ENCODE measurements at places on chromosomes 13 and 19. TPM values are rescaled to one million over a fixed set of nuclear protein-coding genes. Genes with fewer than 3 reads are reported as not detected.

- no peaks in the 10 kb centered on the region for H3K27me3 ChIP-seq
- H3K36me3 ChIP-seq, result no peaks in the 10 kb centered on the region
- H3K27ac ChIP-seq, result peak within 1 kb of the TSS; percentile 53
- H3K4me3 ChIP-seq, result peak within 1 kb of the TSS; percentile 22
These were observed at the start of the genes PEG3 and ZIM2 for GRCh38 chr19:56840451-56841192. PEG3 (minus strand) TSS chr19:56840726; CDS start chr19:56824655, 16,071 bp downstream. ZIM2 (minus strand) TSS chr19:56840726; CDS start chr19:56824277, 16,449 bp downstream.

GRCh38 chr19:28847468-28847867 lies 365.5 kb downstream of the UQCRFS1 start:
- H3K27ac ChIP-seq, result no peak overlapping the region
- H3K36me3 ChIP-seq, result no peaks in the 10 kb centered on the region
- H3K4me1 ChIP-seq, result no peaks in the 10 kb centered on the region
- DNase-seq, result no peak

DNA sequence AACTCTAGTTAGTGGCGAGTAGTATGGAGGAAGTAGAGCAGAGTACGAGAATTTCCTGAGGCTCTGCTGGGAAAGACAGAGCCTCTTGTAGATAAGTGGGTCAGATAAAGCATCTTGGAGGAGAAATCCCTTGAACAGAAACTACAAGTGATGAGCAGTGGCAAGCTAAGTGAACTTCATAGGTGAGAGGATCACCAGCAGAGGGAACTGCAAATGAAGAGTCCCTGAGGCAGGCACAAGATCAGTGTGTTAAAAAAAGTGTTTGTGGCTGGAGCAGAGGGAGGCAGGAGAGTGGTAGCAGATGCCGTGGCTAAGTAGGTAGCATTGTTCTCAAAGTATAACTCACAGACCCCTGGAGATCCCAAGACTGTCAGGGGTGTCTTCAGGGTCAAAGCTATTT lies 437.6 kb downstream of the HS6ST3 start:
- no peaks in the 10 kb centered on the region for H3K27me3 ChIP-seq
- no peak for DNase-seq
- no peak overlapping the region for H3K27ac ChIP-seq
- no peak overlapping the region for H3K4me3 ChIP-seq
- no peaks in the 10 kb centered on the region for H3K36me3 ChIP-seq

DNA sequence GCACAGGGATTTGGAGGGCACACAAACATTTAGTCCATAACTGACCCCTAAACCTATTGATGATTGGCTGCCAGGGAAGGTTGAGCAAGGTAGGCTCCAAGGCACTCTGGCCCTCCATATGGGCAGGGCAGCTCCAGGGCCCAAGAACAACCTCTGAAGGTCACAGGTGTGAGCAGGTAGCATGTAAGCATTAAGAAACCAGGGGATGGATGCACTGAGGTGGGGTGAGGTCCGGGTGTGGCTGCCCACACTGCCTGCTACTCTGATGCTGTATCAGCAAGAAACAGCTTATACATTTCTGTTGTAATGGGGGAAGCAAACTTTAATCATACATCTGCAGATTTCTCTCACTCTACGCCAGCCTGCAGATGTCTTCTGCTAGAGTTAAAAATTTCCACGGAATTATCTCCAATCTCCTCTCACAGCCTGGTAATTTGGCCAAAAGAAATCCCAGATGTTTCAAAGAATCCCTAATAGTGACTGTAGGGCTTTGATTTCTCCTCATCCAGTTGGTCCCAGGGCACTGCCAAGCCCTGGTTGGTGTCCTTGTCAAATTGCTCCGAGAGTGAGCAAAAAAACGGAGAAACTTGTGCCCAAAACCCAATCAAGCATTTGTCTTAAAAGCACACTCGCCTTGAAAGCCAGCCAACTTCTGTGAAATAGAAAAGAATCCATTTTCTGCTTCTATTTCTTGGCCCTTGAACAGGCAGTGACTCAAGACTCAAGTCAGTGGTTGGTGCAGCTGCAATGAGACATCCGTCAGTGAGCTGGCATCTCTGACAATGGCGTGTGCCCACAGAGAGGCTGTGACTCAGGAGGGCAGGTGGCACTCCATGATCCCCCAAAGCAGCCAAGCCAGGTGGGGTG lies 72.5 kb upstream of the MRI1 start:
- no peaks in the 10 kb centered on the region for H3K4me1 ChIP-seq
- H3K27me3 ChIP-seq, result no peaks in the 10 kb centered on the region
- no peak overlapping the region for H3K4me3 ChIP-seq
- no peak for DNase-seq

DNA sequence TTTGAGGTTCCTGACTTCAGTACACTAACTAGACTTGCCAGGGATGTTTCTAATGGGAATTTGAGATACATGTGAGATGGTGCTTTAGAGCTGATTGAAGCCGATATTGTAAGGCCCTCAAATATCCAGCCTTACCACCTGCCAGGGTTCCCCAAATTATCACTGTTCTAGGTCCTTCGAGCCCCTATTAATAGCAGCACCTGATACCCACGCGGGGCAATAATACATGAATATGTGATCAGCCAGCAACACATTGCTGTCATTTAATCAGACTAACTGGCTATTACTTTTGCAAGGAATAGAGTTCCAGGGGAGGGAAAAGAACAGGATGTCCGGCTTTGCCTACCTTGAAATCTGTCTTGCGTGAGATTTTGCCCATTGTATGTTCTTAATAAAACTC lies 5.1 kb downstream of the RGCC start:
- no peak for DNase-seq
- peak overlapping the region; percentile 75 for H3K27ac ChIP-seq
- H3K4me1 ChIP-seq, result peaks cover 11% of the 10 kb centered on the region
- H3K27me3 ChIP-seq, result no peaks in the 10 kb centered on the region
- H3K4me3 ChIP-seq, result no peak overlapping the region

DNA sequence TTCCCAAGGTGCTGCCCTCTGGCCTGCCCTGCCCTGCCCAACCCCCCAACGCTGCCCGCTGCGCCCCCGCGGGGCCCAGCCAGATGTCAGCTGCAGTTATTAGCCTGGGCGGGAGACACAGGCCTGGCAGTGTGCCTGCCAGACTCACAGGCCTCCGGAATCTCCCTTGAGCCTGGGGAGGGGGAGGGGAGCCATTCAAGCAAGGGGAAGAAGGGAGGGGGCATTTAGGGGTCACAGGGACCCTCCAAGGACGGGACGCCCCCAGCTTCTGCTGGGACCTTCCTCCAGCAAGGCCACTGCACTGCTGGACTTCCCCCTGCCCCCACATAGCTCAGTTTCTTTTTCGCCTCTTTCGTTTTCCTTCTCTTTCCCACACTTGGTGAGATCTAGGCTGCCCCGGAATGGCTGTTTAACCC lies 2.6 kb upstream of the JUNB start:
- H3K36me3 ChIP-seq, result no peaks in the 10 kb centered on the region
- H3K4me1 ChIP-seq, result peaks cover 66% of the 10 kb centered on the region
- no peaks in the 10 kb centered on the region for H3K27me3 ChIP-seq
- H3K4me3 ChIP-seq, result peak overlapping the region; percentile 98
- DNase-seq, result peak; percentile 87

DNA sequence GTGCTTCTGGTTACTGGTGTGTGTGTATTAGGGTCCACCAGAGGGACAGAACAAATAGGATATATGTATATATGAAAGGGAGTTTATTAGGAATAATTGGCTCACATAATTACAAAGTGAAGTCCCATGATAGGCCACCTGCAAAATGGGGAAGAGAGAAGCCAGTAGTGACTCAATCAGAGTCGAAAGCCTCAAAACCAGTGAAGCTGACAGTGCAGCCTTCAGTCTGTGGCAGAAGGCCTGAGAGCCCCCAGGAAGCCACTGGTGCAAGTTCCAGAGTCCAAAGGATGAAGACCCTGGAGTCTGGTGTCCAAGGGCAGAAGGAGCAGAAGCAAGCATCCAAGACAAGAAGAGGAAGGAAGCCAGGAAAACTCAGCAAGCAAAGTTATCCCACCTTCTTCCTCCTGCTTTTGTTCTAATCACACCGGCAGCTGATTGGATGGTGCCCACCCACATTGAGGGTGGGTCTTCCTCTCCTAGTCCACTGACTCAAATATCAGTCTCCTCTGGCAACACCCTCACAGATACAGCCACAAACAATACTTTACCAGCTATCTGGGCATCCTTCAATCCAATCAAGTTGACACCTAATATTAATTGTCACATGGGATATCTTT lies 21.7 kb upstream of the SCEL start:
- H3K27me3 ChIP-seq, result no peaks in the 10 kb centered on the region
- H3K4me1 ChIP-seq, result peaks cover 5% of the 10 kb centered on the region
- H3K4me3 ChIP-seq, result no peak overlapping the region
- no peak for DNase-seq

DNA sequence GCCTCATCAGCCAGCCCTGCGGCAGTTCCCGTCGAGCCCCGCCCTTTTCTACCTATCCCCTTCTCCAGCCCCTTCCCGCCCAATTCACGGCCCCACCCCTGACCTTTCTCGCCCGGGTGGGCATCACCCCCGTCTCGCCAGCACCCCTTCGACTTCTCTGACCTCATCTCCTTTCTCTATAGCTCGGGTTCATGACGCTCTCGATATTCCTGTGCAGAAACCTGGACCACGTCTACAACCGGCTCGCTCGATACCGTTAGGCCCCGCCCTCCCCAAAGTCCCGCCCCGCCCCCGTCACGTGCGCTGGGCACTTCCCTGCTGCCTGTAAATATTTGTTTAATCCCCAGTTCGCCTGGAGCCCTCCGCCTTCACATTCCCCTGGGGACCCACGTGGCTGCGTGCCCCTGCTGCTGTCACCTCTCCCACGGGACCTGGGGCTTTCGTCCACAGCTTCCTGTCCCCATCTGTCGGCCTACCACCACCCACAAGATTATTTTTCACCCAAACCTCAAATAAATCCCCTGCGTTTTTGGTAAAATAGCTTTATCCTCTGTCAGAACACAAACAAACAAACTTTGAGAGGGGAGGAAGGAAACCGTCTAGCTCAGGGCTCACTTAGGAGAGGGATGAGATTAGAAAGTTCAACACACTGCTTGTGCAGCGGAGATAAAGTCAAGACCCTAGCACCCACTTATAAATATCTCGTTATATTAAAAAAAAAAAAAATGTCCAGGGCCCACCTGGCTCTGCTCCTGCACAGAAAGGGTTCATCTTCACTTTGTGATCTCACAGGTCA lies 5.1 kb downstream of the CD37 start:
- DNase-seq, result peak; percentile 83
- H3K27me3 ChIP-seq, result no peaks in the 10 kb centered on the region
- peak overlapping the region; percentile 67 for H3K27ac ChIP-seq
- peaks cover 6% of the 10 kb centered on the region for H3K4me1 ChIP-seq
- no peaks in the 10 kb centered on the region for H3K36me3 ChIP-seq
- peak overlapping the region; percentile 35 for H3K4me3 ChIP-seq

GRCh38 chr13:24135674-24136300 lies 24.7 kb upstream of the SPATA13 start:
- H3K27ac ChIP-seq, result no peak overlapping the region
- no peaks in the 10 kb centered on the region for H3K36me3 ChIP-seq
- no peak for DNase-seq

DNA sequence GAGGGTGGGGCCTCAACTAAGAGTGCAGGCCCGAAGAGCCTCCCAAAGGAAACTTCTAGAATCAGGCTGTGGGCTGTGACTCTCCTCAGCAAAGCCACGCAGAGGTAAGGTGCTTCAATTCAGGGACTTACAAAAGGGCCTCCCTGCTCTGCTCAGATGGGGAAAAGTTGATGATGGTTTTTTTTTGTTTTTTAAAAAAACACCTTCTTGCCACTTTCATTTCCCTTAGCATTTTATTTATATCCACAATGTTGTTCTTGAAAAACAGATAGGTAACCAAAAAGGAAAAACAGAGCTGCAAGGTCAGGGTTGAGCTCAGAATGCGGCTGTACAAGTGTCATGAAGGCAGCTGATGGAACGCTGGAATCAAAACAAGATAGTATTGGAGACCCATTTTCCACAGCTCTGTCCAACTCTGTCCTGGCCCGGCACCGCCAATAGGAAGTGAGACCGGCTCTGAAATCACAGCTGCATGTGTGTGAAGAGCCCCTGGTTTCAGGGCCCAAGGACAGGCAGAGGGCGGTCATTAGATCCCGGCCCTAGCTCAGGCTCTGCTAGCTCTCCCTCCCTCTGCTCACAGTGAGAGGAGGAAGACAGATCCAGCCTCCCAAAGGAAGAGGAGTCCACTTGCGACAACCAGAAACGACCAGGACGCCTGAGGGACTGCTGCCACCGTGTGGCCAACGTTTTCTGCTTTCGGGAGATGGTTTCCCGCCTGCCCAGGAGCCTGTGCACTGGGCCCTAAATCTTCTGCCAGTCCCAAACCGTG lies 58.3 kb downstream of the KLF2 start:
- no peak overlapping the region for H3K4me3 ChIP-seq
- peak; percentile 79 for DNase-seq
- peak overlapping the region; percentile 78 for H3K27ac ChIP-seq

GRCh38 chr19:47430041-47430802 lies 10.9 kb upstream of the MEIS3 start:
- H3K27me3 ChIP-seq, result peaks cover 20% of the 10 kb centered on the region
- H3K4me1 ChIP-seq, result peaks cover 27% of the 10 kb centered on the region

- no peaks in the 10 kb centered on the region for H3K36me3 ChIP-seq
- no peaks in the 10 kb centered on the region for H3K27me3 ChIP-seq
- DNase-seq, result no peak
- no peak overlapping the region for H3K27ac ChIP-seq
These were observed 415.0 kb upstream of the SPRY2 start for GRCh38 chr13:80755910-80756309.

DNA sequence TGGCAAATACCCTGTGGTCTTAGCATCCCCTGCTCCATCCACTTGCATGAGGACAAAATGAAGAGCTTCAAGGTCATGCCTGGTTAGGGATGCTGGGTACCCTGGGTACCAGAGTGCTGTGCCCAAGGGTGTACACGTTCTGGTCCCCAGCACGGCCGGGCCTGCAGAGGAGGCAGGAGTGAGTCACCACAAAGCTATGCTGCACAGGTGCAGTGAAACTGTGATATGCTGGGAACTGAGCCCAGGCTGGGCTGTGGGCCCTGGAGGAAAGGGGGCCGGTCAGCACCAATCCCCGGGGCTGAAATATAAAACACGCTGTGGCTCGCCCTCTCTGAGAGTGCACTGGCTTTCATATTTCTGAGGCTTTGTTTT lies 95.1 kb downstream of the TSHZ3 start:
- no peak for DNase-seq
- H3K27ac ChIP-seq, result no peak overlapping the region
- no peak overlapping the region for H3K4me3 ChIP-seq

- H3K4me1 ChIP-seq, result peaks cover 13% of the 10 kb centered on the region
- DNase-seq, result no peak
- peaks cover 32% of the 10 kb centered on the region for H3K27me3 ChIP-seq
- H3K4me3 ChIP-seq, result no peak within 1 kb of the TSS
- H3K36me3 ChIP-seq, result no peaks in the 10 kb centered on the region
These were observed at the start of gene TTYH1 for GRCh38 chr19:54415208-54415900. TTYH1 (plus strand) TSS chr19:54415464; CDS start chr19:54415553, 89 bp downstream.

- H3K4me1 ChIP-seq, result no peaks in the 10 kb centered on the region
- no peaks in the 10 kb centered on the region for H3K27me3 ChIP-seq
- no peaks in the 10 kb centered on the region for H3K36me3 ChIP-seq
- no peak overlapping the region for H3K27ac ChIP-seq
These were observed 334.8 kb downstream of the SLC7A1 start for GRCh38 chr13:29260684-29261083.

GRCh38 chr19:6020166-6020882 lies 42.4 kb upstream of the RANBP3 start:
- H3K4me3 ChIP-seq, result no peak overlapping the region
- no peaks in the 10 kb centered on the region for H3K36me3 ChIP-seq
- no peaks in the 10 kb centered on the region for H3K4me1 ChIP-seq

MEF2B gene
- 2.0 TPM for polyA plus RNA-seq

COX7A1 gene
- polyA plus RNA-seq, result 31.8 TPM

ZNF763 gene
- polyA plus RNA-seq, result 7.9 TPM

PTGIR gene
- 13.6 TPM for polyA plus RNA-seq

CGB8 gene
- not detected for polyA plus RNA-seq

BICRA gene
- polyA plus RNA-seq, result 14.7 TPM

IL11 gene
- 0.90 TPM for polyA plus RNA-seq

KLK11 gene
- polyA plus RNA-seq, result 2.5 TPM

TGFBR3L gene
- polyA plus RNA-seq, result 0.21 TPM

NLRP11 gene
- polyA plus RNA-seq, result not detected

ZNF787 gene
- polyA plus RNA-seq, result 16.3 TPM
